ENCODE measurements at places on chromosomes 4 and X.
A peak's percentile ranks its signal among the peaks of the same experiment; 100 is the strongest.

DNA sequence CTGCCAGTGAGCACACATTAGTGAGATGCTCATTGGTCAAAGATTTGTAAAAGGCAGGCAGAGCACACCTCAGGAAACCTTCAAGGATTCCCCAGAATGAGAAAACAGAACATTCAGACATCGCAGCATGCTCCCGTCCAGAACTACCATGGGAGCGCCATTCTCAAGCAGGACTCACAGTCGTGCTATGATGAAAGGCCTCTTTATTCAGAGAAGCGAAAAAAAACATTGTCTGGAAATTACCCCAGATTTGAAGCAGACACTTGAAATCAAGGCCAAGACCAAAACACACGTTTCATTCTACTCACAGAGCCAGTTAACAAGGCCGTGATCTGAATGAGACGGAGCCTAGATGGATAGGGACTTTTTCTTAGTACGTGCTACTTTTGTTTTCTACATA, 961.8 kb upstream of the TENM3 start:
- DNase-seq = no peak

DNA sequence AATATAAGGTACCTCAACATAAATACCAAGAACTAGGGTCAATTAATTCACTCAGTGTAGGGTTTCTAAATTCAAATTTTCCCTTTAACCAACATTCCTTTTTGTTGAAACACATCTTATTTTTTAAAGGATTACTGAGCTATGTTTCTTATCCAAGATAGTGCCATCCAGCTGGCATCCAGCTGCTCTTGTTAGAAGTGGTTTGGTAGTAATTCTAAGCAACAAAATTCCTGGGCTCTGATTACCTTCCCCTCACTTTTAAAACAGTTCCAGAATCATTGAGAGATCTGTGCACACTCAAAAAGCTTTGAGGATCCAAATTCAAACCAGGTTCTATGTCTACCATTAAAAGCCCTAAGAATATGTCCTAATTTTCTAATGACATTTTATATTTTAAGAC, 583.7 kb downstream of the TRIML1 start:
- no peak for DNase-seq

GRCh38 chr4:36609661-36610060, 328.2 kb downstream of the DTHD1 start:
- no peak for DNase-seq

DNA sequence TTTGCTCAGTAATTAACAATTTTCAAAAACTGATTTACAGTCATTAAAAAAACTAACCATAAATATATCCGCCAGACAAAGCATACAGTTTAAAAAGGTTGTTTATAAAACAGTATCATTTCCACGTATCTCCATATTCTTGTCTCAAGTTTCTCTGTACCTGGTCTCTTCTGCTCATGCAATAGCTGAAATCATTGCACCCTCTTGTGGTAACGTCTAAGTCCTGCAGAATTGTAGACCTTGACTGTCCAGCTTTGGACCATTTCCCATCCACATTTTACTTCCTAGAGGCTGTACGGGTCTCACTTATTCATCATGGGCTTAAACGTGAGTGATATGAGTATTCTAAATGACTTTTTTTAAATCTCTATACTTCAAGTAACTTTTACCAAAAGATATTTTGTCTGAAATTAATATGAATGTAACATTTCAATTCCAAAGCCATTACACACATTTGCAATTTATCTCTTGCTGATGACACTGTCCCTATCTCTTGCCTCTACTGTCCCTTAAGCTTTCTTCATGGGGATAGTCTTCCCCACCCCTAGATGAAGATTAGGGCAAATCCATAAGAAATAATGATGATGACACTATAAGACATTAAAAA, 118.5 kb downstream of the BTC start:
- DNase-seq = no peak

- DNase-seq = no peak
These were observed 19.1 kb downstream of the BCOR start for GRCh38 chrX:40078489-40079227.

- DNase-seq = no peak
These were observed 9.0 kb downstream of the CSN3 start for GRCh38 chr4:70251250-70251944.

DNA sequence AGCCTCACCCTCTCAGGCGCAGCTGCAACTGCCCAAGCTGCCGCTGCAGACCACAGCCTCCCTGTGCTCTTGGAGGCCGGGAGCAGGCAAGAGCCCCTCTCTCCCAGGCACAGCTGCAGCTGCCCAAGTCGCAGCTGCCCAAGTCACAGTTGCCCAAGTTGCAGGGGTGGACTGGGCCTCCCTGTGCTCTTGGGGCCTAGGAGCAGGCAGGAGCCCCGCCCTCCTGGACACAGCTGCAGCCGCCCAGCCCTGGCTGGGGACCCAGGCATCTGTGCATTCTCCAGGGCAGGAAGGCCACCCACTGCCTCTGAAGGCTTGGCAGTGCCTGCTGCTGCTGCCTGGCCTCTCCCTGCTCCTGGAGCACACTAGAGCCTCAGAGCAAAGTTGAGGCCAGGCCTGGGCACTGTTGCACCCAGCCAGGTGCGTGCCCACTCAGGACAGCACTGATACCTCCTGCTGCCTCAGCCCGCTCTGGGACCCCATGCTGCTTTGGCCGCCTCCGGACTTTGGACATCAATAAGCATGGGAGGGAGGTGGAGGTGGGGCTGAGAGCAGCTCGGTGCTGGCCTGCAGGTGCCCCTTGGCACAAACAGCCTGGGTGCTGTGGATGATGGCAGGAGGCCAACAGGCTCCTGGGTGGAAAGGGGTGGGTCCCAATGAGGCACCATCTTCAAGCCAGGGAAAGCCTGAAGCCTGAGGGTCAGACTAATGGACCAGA, 247.5 kb downstream of the PDGFC start:
- DNase-seq = no peak

DNA sequence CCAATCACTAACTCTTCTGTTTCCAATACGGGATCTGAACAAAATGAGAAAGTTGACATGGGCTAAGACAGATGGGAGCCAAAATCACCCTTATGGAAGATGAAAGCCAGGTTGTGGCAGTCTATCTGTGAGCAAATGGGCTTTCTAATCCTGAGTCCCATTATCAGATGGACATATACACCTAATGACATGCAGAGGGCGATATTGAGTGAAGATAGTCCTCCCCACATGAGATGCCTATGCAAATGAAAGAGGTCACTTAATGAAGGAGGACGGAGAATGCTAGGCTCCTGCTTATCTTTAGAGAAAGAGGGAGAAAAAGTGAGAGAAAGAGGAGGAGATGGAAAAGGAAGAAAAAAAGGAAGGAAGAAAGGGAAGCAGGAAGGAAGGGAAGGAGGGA, 547.5 kb downstream of the NLGN4X start:
- no peak for DNase-seq

GRCh38 chr4:7777871-7778509, 161.7 kb downstream of the AFAP1 start:
- DNase-seq = no peak

- DNase-seq = no peak
These were observed 42.8 kb upstream of the CHRNA9 start for GRCh38 chr4:40292313-40292759.

- DNase-seq = peak; percentile 71
These were observed 373.0 kb upstream of the RASGEF1B start for GRCh38 chr4:81844717-81845116.

All from stimulated activated CD4-positive, alpha-beta T cell treated with anti-CD3 and anti-CD28 coated beads, Interleukin-1b, Interleukin-23, amount 100 ng/mL, for 48 hours (primary cell).